Substantia nigra (tissue), 51 donors: ENCODE measurements at places on chromosomes 5 and 9.

GRCh38 chr5:163624431-163624830 is 119.0 kb downstream of the MAT2B start:
- DNase-seq, result no peak

- no peak for DNase-seq
Observed at GRCh38 chr5:109619606-109620005, 70.1 kb upstream of the MAN2A1 start.

DNA sequence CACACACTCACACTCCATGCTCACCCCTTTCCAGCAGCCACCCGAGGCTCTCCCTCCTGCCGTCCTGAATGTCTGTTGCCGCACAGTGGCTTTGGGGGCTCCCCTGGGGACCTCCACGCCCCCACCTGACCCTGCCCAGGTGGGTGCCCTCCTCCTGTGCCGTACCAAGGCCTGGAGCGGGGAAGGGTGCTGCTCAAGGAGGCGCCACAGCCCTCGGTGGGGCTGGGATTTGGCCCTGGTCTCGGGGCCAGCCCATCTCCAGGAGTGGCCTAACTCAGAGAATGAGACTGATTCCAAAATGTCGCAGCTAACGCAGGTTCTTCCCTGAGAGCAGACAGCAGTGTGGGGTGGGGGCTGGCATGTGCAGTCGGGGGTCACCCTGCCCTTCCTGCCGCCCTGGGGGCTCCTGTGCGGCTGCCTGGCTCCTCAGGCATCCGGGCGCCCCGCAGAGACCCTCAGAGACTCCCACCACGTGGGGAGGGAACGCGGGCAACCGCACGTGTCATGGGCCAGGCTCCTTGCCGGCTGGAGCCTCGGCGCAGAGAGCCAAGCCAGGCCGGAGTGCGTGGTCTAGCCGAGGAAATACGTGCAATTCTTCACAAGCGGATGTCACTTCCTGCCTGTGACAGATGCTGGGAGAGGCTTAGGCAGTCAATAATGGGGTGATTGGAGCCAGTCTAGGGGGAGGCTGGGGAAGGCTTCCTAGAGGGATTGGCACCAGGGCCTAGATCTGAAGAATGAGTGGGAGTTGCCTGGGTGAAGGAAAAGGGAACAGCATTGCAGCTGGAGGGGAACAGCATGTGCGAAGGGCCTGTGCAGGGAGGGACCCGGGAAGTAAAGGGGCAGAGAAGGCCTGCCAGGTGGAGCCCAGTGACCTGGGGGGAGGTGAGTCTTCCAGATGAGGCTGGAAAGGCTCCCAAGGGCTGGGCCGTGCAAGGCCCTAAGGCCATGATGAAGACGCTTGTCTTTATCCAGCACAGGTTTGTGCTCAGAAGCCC is 44.1 kb downstream of the C9orf50 start:
- DNase-seq, result no peak

DNA sequence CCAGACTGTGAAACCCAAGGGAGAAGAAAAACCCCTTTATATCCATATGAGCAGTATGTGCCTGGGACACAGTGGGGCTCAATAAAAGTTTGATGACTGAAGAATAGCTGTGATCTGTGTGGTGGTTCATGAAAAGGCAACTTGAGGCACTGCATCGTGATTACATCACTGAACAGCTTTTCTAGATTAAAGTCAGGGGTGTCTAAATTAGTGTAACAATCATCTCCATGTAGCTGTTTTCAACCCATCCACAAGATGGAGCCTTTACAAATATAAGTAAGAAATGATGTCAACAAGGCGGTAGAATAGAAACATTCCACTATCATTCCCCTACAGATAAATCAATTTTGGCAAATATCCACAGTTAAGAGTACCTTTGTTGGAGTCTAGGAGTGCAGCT is 55.5 kb downstream of the PRRC1 start:
- DNase-seq, result no peak

GRCh38 chr5:68053202-68053601 is 162.4 kb upstream of the PIK3R1 start:
- DNase-seq, result no peak

DNA sequence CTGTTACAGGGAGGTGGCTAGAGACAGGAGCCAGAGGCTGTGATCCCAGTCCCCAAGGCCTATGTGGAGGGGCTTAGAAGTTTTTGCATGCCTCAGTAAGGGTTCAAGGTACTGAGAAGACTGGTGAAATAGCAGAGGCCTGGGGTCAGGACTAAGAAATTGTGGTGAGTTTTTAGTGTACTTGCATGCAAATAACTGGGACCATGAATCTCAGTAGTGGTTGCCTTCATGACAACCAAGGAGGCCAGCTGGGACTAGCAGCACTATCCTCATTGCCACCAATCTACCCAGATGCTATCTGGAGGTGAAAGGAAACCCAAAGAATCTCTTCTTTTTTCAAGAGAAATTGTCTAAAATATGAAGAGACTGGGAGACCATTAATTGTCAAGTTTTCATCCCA is 395.1 kb downstream of the CETN3 start:
- no peak for DNase-seq

DNA sequence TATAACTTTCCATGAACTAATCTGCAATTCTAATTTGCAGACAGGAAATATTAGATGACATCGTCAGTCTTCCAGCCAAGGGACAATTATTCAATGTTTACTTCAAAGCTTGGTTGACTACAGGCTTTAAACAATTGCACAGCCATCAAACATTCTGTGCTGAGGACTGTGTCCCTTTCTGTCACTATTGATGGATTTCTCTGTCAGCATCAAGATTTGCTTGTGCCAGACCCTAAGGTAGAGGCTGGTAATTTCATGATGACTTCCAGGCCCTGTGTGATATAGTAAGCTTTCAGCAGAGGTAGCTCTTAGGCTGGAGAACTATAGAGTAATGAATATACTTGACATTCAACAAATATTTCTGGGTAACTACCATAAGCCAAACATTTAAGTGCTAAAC is 229.3 kb upstream of the ACTBL2 start:
- DNase-seq, result no peak
